Stimulated activated CD8-positive, alpha-beta memory T cell treated with anti-CD3 and anti-CD28 coated beads, Interleukin-7, amount 100 ng/mL, for 1 hour (primary cell): ENCODE measurements at places on chromosomes 11 and 22.

- DNase-seq = no peak
These were observed 9.4 kb upstream of the RBM4B start for GRCh38 chr11:66686801-66687750.

GRCh38 chr22:38203855-38204514, 2.2 kb downstream of the MAFF start:
- DNase-seq = no peak

GRCh38 chr22:24555165-24556039, at the start of gene SNRPD3:
Gene SNRPD3 (plus strand): TSS chr22:24555999. CDS start chr22:24557675, 1,676 bp downstream.
- DNase-seq = peak; percentile 99

GRCh38 chr11:83241291-83241946, 44.7 kb downstream of the CCDC90B start:
- no peak for DNase-seq

- no peak for DNase-seq
These were observed 6.0 kb upstream of the UCP3 start for GRCh38 chr11:74014880-74015279.

DNA sequence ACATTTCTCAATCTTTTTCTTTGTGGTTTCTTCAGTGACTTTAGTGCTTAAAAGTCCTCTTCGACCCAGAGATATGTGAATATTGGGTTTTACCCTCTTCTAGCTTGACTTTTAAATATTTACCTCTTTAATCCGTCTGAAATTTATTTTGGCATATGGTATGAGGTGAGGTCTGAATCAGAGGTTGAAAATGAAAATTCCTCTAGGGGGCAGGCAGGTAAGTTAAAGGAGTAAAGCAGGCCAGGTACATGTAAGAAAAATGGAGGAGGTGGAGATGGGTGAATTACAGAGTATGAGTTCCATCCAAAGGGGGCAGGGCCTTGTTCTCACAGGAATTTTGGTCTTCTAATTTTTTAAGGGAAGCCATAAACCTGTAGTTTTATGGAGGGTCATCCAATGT, 263.8 kb upstream of the NARS2 start:
- no peak for DNase-seq

DNA sequence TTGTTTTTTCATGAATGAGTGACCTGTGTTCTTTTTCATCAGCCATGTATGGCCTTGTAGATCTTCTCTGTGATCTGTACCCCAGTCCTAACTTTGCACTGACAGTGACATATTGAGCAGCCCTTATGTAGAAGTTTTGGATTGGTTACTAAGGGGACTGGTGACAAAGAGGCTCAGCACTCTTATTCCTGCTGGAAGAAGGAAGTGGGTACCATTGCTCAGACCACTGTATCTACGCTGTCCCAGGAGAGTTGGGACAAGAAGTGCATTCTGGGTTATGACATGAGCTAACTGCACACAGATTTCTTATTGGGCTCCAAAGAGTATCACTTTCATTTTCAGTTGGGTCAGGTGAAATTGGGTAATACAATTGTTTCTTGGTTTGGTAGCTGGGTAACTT, 107.8 kb upstream of the RASSF10 start:
- DNase-seq = no peak

DNA sequence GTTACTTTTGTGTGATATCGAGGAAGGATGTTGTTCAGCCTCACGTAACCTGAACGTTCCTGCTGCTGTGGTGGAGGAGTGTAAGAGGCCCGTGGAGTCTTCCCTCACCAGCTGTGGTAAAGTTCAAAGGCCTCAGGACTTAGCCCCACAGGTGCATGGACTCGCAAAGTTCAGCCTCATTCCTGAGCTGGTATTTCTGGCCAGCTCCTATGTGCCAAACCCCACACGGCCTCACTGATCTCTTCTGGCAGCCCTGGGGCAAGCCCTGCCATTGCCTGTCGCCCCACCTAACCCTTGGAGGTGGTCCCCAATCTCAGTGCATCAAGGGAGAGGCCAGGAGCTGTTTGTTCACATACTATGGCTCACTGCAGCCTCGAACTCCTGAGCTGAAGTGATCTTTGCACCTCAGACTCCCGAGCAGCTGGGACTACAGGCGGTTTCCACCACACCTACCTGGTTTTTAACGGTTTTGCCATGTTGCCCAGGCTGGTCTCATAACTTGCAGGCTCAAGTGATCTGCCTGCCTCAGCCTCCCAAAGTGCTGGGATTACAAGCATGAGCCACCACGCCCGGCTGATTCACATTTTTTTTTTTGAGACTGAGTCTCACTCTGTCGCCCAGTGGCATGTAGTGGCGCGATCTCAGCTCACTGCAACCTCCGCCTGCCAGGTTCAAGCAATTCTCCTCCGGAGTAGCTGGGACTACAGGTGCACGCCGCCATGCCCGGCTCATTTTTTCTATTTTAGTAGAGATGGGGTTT, 2.2 kb downstream of the PHRF1 start:
- no peak for DNase-seq

- DNase-seq = peak; percentile 25
These were observed at the start of gene NCR3LG1 for GRCh38 chr11:17351510-17352176. Gene NCR3LG1 (plus strand): TSS chr11:17351800. CDS start chr11:17351970, 170 bp downstream.
